ENCODE measurements at places on chromosomes 16 and 17.

DNA sequence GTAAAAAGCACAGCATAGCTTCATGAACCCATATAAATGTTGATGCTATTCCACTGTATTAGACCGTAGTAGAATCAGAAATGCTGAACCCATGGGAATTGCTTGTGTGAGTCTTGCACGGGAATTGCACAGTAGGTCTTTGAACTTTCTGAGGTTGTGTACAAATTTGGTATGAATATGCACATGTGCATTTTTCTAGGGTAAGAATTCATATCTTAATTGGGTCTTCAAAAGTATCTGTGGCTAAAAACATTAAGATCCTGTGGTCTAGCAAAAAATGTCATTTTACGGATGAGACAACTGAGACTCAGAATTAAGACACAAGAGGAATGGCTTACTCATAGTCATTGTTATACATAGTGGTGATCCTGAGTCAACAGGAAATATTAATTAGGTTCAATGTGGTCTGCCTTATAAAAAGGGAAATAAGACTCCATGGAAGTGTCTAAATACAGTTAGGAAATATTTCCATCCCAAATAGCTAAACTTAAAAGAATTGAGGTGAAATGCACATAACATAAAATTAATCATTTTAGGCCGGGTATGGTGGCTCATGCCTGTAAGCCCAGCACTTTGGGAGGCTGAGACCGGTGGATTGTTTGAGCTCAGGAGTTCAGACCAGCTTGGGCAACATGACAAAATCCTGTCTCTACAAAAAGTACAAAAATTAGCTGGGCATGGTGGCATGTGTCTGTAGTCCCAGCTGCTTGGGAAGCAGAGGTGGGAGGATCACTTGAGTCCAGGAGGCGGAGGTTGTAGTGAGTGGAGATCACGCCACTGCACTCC is 22.8 kb downstream of the TAOK1 start:
- no peak for DNase-seq

DNA sequence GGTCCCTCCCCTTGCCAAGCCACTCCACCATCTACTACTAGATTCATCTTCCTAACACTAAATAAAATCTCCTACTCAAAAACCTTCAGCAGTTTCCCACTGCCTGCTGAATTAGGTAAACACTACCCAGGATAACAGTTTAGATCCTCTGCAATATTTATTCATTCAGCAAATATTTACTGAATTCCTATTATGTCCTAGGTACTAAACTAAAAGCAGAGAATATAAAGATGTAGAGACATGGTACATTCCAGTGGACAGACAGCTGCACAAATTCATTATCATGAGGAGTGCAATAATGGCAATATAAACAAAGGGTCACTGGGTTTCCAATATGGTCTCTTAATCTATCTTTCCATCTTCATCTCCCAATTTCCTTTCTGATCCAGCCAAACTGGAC is 30.7 kb upstream of the HOXB13 start:
- no peak for DNase-seq

- DNase-seq: no peak
Observed at GRCh38 chr16:74226338-74226954, 70.2 kb upstream of the PSMD7 start.

- DNase-seq: no peak
Observed at GRCh38 chr16:30737794-30738648, 10.2 kb upstream of the PHKG2 start.

GRCh38 chr17:45036691-45037090 is 14.7 kb downstream of the DCAKD start:
- no peak for DNase-seq
